Stimulated activated CD8-positive, alpha-beta memory T cell treated with anti-CD3 and anti-CD28 coated beads, Interleukin-7, amount 100 ng/mL, for 24 hours (primary cell): ENCODE measurements at places on chromosomes 4 and X.

DNA sequence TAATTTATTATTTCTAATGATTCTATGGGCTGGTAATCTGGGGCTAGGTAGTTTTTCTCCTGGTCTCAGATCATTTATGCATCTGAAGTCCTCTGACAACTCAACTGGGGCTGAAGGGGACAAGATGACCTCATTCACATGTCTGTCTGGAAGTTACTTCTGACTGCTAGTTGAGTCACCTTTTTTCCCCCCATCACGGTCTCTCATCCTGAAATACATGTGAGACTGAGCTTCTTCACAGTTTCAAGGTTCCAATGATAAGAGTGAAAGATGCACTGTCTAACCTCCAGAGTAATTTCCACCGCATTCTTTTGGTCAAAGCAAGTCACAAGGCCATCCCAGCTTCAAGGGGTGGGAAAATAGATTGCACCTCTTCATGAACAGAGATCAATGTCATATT is 356.7 kb upstream of the RPS6KA3 start:
- no peak for DNase-seq

- DNase-seq = no peak
Measured at GRCh38 chr4:166197166-166197565, 324.1 kb downstream of the TLL1 start.

DNA sequence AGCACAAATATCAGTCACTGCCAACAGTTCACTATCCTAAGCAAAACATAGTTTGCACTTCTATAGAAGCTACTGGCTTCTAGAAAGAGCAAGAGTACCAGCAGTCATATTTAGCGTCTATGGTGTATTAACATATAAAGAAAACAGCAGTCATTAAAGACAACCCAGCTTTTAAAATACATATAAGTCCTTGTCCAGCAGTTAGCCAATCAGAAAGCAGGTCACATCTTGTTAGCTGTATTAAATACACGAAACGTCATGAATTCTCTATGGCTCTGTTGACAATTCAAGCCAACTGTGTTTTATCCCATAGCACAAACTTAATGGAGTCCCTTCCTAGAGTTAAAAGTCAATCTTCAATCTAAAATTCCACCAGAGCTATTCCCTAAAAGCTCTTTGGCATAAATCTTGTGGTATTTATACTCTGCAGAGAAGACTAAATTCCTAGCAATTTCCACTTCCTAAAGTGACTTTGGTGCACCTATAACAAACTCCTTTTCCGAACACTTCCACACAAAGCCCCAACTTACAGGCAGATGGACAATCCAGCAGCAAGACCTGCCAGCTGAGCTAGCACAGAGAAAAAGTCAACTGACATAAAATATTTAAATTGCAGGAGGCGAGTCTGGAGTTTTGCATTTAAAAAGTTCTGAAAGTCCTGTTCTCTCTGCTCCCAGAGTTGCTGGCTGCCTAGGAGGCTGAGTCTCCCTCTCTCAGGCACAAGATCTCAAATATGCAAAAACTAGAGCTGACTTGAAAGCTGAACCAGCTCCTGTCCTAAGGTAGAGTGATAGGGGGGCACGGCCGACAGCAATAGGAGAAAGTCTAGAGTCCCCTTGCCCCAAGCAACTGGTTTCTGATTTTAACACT is 1.3 kb downstream of the LDB2 start:
- no peak for DNase-seq

DNA sequence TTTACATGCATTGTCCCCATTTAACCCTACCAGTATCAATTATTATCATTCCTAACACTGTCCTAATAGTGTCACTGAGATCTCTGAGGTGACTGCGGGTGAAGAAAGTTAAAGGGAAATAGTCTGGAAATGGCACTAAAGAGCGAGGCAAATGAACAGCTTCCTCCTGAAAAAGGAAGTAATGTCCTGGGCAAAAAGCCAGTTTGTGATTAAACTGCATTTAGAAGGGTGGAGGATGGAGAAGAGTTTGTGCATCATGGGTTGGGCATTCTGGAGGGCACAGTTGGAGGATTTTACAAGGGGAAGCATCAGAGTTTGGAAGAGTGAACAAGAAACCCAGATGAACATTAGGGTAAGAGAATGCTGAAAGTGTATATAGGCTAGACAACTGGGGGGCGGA is 60.5 kb upstream of the SLC25A4 start:
- DNase-seq = no peak

GRCh38 chr4:822361-823175 is 3.4 kb downstream of the CPLX1 start:
- DNase-seq = no peak
